ENCODE measurements at places on chromosomes 1 and 21.
A peak's percentile ranks its signal among the peaks of the same experiment; 100 is the strongest.

DNA sequence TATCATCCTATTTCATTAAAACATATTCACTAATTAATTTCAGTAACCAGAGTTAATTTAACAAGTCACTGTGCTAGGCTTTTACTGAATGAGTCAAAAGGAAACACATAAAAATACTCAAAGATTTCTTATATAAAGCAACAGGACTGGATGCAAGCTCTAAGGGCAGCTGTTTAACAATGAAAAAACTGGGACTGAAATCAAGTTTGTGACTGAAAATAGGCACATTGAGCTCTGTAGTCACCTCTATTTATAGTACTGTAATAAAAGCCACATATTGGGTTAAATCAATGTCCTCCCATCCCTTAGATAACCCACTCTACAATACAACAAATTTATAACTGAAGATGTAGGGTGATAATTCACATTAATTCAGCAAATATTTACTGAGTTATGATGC, 52.4 kb downstream of the SMYD3 start:
- no peak for DNase-seq
- H3K27me3 ChIP-seq: no peaks in the 10 kb centered on the region
- no peak overlapping the region for H3K27ac ChIP-seq
- H3K4me1 ChIP-seq: no peaks in the 10 kb centered on the region
- H3K4me3 ChIP-seq: no peak overlapping the region

DNA sequence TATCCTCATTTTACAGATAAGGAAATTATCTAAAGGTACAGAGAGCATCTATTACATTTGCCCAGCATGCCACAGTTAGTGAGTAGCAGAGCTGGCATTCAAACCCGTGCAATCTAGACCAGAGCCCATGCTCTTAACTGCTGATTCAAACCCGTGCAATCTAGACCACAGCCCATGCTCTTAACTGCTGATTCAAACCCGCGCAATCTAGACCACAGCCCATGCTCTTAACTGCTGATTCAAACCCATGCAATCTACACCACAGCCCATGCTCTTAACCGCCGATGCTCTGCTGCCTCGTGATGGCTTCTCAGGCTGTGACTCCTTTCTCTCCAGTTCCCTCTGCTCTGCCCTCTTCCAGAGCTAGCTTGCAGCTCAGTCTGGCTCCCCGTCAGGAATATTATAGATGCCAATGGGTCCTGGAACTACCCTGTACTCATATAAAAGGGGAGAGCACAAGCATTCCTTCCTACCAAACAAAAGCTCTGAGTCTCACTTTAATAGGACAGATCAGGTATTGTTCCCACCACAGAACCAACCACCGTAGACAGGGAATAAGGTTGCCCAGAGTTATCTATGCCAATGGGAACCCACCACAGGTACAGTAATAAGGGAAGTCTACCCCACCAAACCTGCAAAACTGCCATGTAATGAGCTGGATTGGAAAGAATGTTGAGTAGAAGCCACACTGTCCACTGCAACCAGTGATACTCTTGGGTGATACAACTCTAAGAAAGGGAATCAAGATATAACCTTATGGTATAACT, 78.4 kb downstream of the SMYD3 start:
- H3K36me3 ChIP-seq: no peaks in the 10 kb centered on the region
- H3K27me3 ChIP-seq: no peaks in the 10 kb centered on the region
- no peaks in the 10 kb centered on the region for H3K4me1 ChIP-seq
- H3K4me3 ChIP-seq: no peak overlapping the region

GRCh38 chr1:8970870-8971337, 25.2 kb downstream of the CA6 start:
- no peaks in the 10 kb centered on the region for H3K36me3 ChIP-seq
- H3K27me3 ChIP-seq: no peaks in the 10 kb centered on the region
- H3K27ac ChIP-seq: no peak overlapping the region
- no peaks in the 10 kb centered on the region for H3K4me1 ChIP-seq
- DNase-seq: no peak

GRCh38 chr1:33655496-33655895, 183.1 kb downstream of the ZSCAN20 start:
- H3K27me3 ChIP-seq: no peaks in the 10 kb centered on the region
- no peaks in the 10 kb centered on the region for H3K4me1 ChIP-seq
- H3K27ac ChIP-seq: no peak overlapping the region
- no peaks in the 10 kb centered on the region for H3K36me3 ChIP-seq
- no peak overlapping the region for H3K4me3 ChIP-seq

DNA sequence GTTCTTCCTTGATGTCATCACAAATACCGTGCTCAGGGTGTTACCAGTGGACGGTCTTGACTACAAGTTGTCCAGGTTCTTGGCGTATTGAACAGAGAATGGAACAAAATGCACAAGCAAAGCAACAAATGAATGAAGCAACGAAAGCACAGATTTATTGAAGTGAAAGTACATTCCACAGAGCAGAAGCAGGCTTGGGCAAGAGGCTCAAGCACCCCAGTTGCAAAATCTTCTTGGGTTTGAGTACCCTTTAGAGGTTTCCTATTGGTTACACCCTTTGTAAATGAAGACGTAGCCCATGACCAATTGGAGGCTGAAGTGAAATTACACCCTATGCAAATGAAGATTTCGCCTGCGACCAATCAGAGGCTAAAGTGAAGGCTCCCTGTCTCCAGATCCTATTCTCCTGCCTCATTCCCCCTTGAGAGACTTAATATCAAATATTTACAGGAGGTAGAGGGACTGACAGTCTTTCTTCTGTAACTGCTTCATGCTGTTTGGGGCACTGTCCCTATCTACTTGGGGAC, 38.3 kb downstream of the YY1AP1 start:
- no peaks in the 10 kb centered on the region for H3K36me3 ChIP-seq
- H3K27me3 ChIP-seq: no peaks in the 10 kb centered on the region
- no peak overlapping the region for H3K27ac ChIP-seq

DNA sequence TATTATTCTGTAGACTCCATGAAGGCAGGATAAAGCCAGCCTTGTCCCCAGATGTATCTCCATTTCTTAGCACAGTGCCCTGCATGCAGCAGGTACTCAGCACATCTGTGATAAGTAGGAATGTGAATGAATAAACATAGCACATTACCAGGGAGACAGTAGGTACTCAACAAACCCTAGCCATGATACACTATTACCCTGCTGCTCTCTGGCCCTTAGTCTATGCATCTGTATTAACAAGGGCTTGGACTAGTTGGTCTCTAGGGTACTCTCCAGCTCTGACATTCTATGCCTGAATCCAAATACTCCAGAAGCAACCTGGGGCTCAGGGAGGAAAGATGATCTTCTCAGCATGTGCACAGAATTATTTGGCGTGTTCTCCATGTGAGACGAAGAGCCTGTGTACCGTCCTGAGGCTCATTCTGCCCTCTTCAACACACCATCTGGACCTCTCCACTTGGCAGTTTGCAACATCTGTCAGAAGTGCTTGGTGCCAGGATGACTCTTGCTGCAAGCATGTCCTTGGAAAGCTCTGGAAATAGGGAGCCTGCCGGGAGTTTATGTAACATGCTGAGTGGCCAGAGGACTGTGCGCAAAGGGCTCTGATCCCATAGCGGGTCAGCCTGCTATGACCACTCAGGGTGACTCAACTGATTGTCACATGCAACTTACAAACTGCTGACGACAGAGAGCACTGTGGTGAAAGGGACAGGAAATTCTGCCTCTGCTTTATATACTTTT, 228.2 kb upstream of the USP24 start:
- H3K27ac ChIP-seq: peak overlapping the region; percentile 63
- no peak overlapping the region for H3K4me3 ChIP-seq
- peak; percentile 65 for DNase-seq

GRCh38 chr1:74425676-74426075, 86.7 kb downstream of the LRRC53 start:
- DNase-seq: no peak
- no peaks in the 10 kb centered on the region for H3K36me3 ChIP-seq
- no peak overlapping the region for H3K4me3 ChIP-seq
- H3K27me3 ChIP-seq: no peaks in the 10 kb centered on the region

DNA sequence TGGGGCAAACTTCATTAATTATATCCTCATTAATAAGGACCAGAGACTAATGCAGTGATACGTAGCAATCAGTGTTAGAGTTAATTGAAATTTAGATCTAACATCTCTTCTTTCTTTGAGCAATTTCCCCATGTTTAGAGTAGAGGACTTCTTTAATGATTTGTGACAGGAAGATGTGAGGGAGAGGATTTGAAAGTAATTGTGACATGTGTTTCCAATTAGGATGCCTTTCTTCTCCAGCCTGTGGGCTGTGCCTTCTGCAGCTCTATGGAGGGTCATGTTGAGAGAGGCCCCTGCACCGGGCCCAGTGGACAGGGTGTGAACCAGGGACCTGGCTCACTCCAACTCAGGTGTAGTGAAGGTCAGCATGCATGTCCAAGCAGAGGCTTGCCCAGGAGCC, 103.0 kb downstream of the GREM2 start:
- H3K4me3 ChIP-seq: no peak overlapping the region
- H3K27me3 ChIP-seq: no peaks in the 10 kb centered on the region
- no peaks in the 10 kb centered on the region for H3K4me1 ChIP-seq
- no peak for DNase-seq
- no peak overlapping the region for H3K27ac ChIP-seq

GRCh38 chr1:168312718-168313604, 32.3 kb downstream of the TBX19 start:
- DNase-seq: no peak
- no peaks in the 10 kb centered on the region for H3K36me3 ChIP-seq
- no peaks in the 10 kb centered on the region for H3K27me3 ChIP-seq
- no peaks in the 10 kb centered on the region for H3K4me1 ChIP-seq

DNA sequence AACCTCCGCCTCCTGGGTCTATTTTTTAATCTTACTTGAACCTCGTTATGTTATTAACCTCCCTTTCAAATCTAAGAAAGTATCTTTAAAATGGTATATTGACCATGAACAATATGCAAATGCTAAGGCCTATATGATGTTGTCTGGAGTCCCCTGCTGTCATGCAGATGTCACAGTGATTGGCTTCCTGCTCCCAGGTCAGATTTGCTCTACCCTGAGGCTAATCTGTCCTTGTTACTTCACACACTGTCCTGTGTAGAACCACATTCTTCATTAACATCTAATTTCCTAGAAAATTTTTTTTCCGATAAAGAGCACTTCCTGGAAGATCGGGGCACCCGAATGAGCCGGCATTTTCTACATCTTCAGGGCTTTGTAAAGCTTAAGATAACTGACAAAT, 306.6 kb downstream of the MRPL39 start:
- no peaks in the 10 kb centered on the region for H3K4me1 ChIP-seq
- H3K4me3 ChIP-seq: no peak overlapping the region
- no peaks in the 10 kb centered on the region for H3K36me3 ChIP-seq
- H3K27me3 ChIP-seq: no peaks in the 10 kb centered on the region

- H3K4me3 ChIP-seq: no peak overlapping the region
- H3K27ac ChIP-seq: no peak overlapping the region
Observed at GRCh38 chr1:30420519-30421050, 302.8 kb downstream of the MATN1 start.

DNA sequence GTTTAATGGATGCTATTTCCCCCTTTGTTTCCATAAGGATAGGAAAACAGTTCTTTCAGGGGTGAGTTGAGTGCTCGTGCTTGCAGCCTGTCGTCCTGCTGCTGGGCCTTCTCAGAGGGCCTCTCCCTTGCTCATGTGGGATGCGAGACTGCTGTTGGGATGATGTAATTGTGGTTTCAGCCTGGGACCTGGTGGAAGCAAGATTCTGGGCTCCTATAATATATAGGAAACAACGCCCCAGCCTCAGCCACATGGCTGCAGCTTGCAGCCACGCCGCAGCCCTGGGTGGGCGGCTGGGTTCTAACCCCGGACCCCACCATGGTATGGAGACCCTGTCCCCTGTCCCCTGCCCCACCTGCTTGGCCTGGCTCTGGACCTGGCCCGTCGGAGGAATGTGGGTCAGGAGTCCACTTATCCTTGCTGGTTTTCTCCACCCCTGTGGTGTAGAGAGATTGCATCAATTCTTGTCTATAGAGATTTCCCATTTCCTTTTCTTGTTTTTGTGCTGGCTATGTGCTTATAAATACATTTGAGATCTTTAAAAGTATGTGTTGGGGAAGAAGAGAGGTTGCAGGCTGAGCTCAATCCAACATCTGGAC, 357.8 kb downstream of the SIPA1L2 start:
- no peaks in the 10 kb centered on the region for H3K27me3 ChIP-seq
- no peaks in the 10 kb centered on the region for H3K36me3 ChIP-seq
- DNase-seq: no peak
- H3K4me1 ChIP-seq: no peaks in the 10 kb centered on the region

DNA sequence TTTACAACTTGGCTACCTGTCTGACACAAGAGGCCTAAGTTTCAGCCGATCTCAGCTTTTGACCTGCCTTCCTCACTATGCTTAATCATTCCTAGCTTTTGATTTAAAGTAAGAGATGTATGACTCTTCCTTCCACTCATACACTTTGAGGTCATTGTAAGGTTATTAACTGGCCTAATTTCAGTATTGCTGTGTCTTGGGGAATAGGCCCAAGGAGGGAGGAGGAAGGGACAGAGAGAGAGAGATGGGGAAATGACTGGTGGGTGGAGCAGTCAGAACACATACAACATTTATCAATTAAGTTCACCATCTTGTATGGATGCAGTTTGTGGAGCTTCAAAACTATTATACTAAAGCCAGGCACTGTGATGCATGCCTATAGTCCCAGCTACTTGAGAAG, 28.3 kb upstream of the FAM20B start:
- H3K4me1 ChIP-seq: peaks cover 3% of the 10 kb centered on the region
- no peak overlapping the region for H3K27ac ChIP-seq
- H3K27me3 ChIP-seq: no peaks in the 10 kb centered on the region

DNA sequence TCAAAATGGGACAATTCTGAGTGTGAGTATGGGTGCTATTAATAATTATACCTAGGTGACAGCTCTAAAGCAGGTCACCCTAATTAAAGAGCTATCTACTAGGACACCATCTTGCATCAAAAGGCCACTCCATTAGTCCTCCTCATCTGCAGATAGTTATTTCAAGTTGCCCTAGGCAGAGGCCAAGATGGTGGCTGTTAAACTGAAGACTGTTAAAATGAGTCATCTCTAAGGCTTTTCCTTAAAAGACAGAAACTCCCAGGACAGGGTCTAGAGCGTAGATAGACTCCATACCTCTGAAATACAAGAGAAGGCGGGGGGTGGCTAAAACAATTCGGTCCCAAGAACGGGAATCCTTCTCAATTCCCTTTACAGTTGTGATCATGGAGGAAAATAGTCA, 4.5 kb upstream of the ZNF697 start:
- H3K27ac ChIP-seq: no peak overlapping the region
- no peaks in the 10 kb centered on the region for H3K36me3 ChIP-seq
- DNase-seq: no peak
- H3K27me3 ChIP-seq: no peaks in the 10 kb centered on the region
- H3K4me1 ChIP-seq: peaks cover 5% of the 10 kb centered on the region

- peak; percentile 40 for DNase-seq
- no peaks in the 10 kb centered on the region for H3K4me1 ChIP-seq
- H3K27me3 ChIP-seq: no peaks in the 10 kb centered on the region
- no peaks in the 10 kb centered on the region for H3K36me3 ChIP-seq
- peak overlapping the region; percentile 7 for H3K27ac ChIP-seq
Observed at GRCh38 chr1:22117851-22118250, 25.0 kb downstream of the WNT4 start.

- DNase-seq: no peak
- H3K4me1 ChIP-seq: no peaks in the 10 kb centered on the region
- H3K36me3 ChIP-seq: no peaks in the 10 kb centered on the region
- H3K27me3 ChIP-seq: no peaks in the 10 kb centered on the region
- H3K27ac ChIP-seq: no peak overlapping the region
Observed at GRCh38 chr1:34060901-34061415, 104.1 kb downstream of the CSMD2 start.

GRCh38 chr1:25958465-25958864, 39.4 kb downstream of the PAFAH2 start:
- no peaks in the 10 kb centered on the region for H3K4me1 ChIP-seq
- no peak for DNase-seq
- no peaks in the 10 kb centered on the region for H3K27me3 ChIP-seq
- no peak overlapping the region for H3K4me3 ChIP-seq
- no peaks in the 10 kb centered on the region for H3K36me3 ChIP-seq

- no peak for DNase-seq
- no peaks in the 10 kb centered on the region for H3K27me3 ChIP-seq
- no peak overlapping the region for H3K4me3 ChIP-seq
Observed at GRCh38 chr1:20997602-20998224, 179.0 kb downstream of the EIF4G3 start.

All from transverse colon (tissue), 4 donors.